ENCODE measurements at places on chromosomes 12 and 14.
A peak's percentile ranks its signal among the peaks of the same experiment; 100 is the strongest.

- no peak for DNase-seq
Observed at GRCh38 chr12:79439175-79439825, 251.5 kb downstream of the PAWR start.

DNA sequence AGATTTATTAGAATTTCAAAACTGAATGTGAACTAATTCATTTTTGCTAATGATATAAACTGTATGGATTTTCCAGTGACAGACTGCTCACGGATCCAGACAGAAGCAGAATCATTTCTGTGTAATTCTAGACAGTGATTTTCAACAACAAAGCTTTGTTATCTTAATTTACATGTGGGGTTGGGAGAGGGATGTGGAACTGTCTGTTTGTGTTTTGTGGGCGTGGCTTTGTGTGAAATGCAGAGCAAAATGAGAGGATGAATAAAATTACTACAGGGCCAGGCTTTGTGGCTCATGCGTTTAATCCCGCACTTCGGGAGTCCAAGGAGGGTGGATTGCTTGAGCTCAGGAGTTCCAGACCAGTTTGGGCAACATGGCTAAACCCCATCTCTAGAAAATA is 834.7 kb downstream of the GALC start:
- no peak for DNase-seq

DNA sequence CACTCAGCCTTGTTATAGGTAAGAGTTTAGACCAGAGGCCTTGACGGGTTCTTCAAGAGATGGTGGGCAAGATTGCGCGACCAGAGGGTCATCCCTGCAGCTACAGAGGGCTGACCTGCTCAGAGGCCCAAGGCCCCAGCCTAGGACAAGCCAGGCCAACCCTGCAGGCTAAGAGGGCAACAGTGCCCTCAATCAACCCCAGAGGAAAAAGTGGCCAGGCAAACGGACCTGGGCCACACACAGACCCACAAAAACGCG is 1.3 kb downstream of the SSH1 start:
- DNase-seq = no peak

DNA sequence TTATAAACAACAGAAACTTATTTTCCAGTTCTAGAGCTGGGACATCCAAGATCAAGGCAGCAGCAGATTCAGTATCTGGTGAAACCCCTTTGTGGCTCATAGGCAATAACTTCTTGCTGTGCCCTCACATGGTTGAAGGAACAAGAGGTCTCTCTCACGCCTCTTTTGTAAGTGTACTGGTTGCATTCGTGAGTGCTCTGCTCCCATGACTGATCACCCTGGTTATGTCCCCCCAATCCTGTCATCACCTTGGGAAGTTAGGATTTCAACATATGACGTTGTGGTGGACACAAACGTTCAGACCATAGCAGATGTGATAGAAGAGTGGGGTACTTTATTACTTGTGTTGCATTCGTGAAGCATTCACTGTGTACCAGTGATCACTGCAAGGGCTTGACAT is 184.0 kb downstream of the SRGAP1 start:
- DNase-seq = no peak

GRCh38 chr14:63475761-63476160 is 67.4 kb downstream of the PPP2R5E start:
- no peak for DNase-seq

GRCh38 chr12:43113135-43113534 is 438.9 kb downstream of the ADAMTS20 start:
- DNase-seq = no peak

- DNase-seq = no peak
Observed at GRCh38 chr12:54858562-54858961, 4.2 kb downstream of the MUCL1 start.

DNA sequence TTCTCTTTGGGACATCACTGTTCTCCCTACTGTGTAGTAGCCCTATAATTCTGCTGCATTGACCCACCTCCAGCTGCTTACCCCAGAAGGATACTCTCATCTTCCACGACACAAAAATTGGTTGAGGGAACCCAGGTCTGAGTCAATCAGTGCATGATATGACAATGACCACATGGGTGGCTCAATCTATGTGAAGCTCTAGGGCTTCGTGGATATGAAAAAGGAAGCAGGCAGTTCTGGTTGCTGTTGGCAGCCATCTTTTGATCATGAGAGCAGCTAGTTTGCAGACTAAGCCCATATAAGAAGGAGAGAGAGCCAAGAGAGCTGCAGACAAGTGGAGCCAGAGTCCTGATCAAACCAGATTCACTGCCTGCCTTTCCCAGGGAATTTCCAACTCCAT is 57.9 kb downstream of the AVPR1A start:
- no peak for DNase-seq

DNA sequence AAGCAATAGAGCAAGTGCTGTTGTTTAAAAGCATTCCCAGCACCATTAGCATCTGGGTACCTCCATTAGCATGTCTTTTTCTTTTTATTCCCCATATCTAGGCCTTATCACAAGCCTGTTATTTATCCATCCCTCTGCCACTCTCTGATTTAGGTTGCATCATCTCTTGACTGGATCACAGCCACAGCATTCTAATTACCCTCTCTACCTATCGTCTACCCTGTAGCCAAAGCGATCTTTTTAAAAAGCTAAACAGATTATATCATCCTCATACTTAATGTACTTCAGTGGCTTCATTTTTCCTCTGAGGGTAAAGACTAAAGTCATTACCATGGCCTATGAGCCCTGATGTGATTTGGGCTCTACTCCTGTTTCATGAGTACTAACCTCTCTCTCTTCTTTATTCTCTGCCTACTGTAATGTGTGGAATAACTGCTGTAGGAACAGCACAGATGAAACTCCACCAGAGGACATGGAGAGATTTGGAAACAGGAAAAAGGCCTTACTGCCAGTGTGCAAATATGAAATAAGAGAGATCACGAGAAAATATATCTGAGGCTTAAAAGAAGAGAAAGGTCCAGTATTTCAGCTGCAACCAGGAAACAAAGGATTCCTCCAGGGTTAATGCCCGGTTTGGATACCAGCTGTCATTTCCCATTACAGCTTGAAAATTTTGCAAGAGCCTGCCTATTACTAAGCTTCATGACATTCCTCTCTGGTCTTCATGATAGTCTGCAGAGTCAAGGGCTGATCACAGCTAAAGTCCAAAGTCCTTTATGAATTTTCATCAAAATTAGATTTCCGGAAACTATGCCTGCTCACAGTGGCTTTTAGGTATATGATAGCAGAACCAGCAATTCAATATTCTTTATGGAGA is 422.5 kb upstream of the PDE3A start:
- no peak for DNase-seq

- no peak for DNase-seq
Observed at GRCh38 chr14:88505621-88506020, 49.2 kb downstream of the PTPN21 start.

DNA sequence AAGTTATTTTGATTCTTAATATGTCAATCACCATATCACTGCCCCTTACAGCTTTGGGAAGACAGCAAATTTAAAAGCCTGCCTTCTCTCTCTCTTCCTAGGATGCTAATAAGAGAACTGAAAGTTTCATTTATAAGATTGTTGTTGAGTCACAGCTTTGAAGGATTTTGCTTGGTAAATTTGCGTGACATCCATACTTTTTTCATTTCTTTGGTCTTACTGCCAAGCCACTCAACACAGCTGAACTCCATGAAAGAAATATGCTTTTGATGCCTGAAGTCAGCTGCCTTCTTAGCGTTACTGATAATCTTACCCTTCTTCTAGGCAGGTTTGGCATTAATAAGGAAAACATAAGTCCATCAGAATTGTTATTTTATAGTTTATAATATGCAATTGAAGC is 155.0 kb downstream of the CRADD start:
- no peak for DNase-seq

GRCh38 chr12:124296295-124296915 is 1.5 kb downstream of the RFLNA start:
- no peak for DNase-seq

GRCh38 chr14:88463318-88463717 is 77.9 kb downstream of the SPATA7 start:
- no peak for DNase-seq

GRCh38 chr14:72545411-72546311 is 348.2 kb downstream of the DPF3 start:
- DNase-seq = no peak

GRCh38 chr14:51575349-51576116 is 76.2 kb upstream of the FRMD6 start:
- DNase-seq = no peak

GRCh38 chr14:68794851-68795596 is 2.2 kb upstream of the ZFP36L1 start:
- no peak for DNase-seq

- no peak for DNase-seq
Observed at GRCh38 chr12:29113101-29113500, 36.0 kb upstream of the FAR2 start.

GRCh38 chr12:125166041-125166440 is 100.8 kb downstream of the AACS start:
- no peak for DNase-seq

DNA sequence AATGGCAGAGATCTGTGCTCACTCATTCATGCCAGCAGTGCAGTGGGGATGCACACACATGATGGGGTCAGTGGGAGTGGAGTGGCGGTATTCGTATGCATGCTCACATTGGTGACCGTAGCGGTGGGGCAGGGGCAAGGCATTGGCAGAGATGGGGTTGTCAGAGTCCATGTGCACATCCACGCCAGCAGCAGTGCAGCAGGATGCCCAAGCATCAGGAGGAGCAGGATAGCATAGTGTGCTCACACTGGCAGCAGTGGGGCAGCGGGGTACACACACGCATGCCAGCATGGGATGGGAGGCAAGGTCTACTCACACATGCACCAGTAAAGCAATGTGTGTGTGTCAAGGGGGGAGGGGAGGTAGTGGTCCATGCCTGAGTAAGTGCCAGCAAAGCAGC is 89.4 kb upstream of the GARIN6 start:
- no peak for DNase-seq

- DNase-seq = peak; percentile 57
Observed at GRCh38 chr12:96061864-96062453, 26.6 kb upstream of the LTA4H start.

- DNase-seq = no peak
Observed at GRCh38 chr14:71362920-71363584, 455.8 kb downstream of the PCNX1 start.

DNA sequence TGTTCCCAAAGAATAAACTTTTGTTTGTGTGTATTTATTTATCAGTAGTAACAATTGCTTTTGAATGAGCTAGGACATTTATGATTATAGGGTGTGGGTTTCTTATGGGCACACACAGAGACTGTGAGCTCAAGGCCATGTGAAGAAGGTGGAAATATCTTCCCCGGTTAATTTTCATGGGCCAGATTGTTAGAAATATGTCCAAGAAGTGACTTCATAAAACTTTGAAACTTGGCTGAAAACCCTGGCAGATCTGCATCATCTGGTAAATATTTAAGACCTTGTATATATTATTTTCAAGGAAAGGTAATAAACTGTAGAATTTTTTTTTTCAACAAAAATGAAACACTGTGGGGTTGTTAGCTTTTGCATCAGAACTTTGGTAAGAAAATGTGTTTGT is 53.5 kb upstream of the RNU6-8 start:
- no peak for DNase-seq

DNA sequence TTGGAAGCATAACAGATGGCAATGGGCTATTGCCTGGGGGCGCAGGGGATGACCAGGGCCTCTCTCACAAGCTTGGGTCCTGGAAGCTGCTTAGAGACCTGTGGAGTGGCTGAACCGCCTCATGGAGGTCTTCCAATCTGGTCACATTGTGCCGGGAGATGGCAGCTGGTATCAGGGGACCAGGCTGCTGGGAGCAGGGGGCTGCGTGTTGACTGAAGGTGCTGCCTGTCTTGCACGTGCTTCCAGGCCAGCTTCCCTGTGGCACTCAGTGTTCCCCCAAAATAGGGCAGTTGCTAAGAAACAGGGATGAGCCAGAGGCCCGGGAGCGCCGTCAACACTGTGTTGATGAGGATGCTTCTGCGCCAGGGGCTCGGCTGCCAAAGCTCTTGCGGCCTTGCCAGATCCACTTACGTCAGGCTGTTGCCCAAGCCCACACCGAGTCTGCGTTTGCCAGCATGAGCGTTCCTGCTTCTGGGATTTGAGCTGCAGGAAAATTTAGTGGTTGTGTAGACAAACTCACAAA is 39.8 kb downstream of the ELK3 start:
- DNase-seq = no peak

DNA sequence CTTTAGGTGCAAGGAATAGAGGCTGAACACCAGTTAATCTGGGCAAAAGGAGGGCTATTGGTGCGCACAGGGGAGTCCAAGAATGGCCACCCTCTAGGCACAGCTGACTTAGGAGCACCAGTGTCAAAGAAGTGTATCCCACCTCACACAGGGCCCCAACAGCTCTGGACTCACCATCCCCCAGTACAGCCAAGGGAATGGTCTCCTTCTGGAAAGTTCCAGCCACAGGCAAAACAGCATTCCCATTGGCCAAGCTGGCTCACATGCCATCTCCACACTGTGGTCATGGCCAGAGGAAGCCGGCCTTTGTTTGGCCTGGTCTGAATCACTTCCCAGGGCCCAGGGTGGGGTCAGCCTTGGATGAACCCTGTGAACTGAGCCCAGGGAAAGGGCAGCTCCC is 120.1 kb downstream of the DICER1 start:
- DNase-seq = no peak

GRCh38 chr12:48358937-48359513 is 8.3 kb upstream of the ZNF641 start:
- no peak for DNase-seq

- DNase-seq = no peak
Observed at GRCh38 chr14:96056509-96057422, 17.6 kb downstream of the C14orf132 start.

DNA sequence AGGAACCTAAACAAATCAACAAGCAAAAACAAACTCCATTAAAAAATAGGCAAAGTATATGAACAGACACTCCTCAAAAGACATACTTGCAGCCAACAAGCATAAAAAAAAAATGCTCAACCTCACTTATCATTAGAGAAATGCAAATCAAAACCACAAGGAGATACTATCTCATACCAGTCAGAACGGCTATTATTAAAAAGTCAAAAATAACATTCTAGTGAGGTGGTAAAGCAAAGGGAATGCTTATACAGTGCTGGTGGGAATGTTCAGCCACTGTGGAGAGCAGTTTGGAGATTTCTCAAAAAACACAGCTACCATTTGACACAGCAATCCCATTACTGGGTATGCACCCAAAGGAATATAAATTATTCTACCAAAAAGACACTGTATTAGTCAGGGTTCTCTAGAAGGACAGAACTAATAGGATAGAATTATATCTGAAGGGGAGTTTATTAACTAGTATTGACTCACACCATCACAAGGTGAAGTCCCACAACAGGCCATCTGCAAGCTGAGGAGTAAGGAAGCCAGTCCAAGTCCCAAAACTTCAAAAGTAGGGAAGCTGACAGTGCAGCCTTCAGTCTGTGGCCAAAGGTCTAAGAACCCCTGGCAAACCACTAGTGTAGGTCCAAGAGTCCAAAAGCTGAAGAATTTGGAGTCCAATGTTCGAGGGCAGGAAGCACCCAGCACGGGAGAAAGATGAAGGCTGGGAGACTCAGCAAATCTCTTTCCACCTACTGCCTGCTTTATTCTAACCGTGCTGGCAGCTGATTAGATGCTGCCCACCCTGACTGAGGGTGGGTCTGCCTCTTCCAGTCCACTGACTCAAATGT is 101.6 kb upstream of the KRAS start:
- no peak for DNase-seq

Data from stimulated activated CD8-positive, alpha-beta memory T cell treated with anti-CD3 and anti-CD28 coated beads, Interleukin-4, amount 100 ng/mL, for 24 hours (primary cell).